NCI-H1436 (cell line): ENCODE measurements at places on chromosomes 4 and X.

- no peak for DNase-seq
Measured at GRCh38 chr4:155889031-155889793, 14.3 kb upstream of the TDO2 start.

GRCh38 chr4:174764105-174764729 is 64.8 kb downstream of the GLRA3 start:
- DNase-seq, result peak; percentile 33

DNA sequence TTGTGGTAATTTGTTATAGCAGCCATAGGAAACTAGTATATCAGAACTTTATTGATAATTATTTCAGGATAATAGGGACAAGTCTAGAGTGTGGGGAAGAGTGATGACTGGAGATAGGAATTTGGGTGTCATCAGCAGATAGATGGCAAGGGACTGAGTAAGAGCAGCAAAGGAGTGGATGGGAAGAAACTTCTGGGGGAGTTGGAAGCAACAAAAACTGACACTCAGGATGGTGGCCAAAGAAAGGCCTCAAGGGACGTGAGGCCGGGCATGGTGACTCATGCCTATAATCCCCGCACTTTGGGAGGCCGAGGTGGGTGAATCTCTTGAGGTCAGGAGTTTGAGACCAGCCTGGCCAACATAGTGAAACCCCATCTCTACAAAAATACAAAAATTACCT is 9.1 kb upstream of the SLC25A5 start:
- DNase-seq, result no peak

- no peak for DNase-seq
Measured at GRCh38 chr4:162787120-162787519, 379.6 kb downstream of the NAF1 start.

DNA sequence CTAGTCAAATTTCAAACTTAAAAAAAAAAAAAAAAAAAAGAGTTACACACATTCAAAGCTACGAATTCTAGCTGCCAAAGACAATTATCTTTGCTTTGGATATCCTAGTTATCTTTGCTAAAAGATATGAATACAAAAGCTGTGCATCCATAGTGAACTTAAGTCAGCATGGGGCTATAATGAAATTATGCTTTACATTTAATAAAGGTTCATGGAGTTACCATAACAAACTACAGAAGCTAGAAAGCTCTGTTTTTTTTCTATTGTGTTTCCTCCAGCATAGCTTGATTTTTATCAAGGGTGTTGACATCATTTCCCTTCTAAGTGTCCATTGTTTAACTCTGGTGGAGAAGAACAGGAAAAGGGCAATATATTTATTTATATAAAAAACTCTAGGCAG is 234.1 kb downstream of the ANKRD50 start:
- DNase-seq, result no peak

GRCh38 chr4:518569-519083 is 19.6 kb downstream of the PIGG start:
- DNase-seq, result no peak

GRCh38 chr4:153258750-153259149 is 54.5 kb downstream of the TRIM2 start:
- no peak for DNase-seq

DNA sequence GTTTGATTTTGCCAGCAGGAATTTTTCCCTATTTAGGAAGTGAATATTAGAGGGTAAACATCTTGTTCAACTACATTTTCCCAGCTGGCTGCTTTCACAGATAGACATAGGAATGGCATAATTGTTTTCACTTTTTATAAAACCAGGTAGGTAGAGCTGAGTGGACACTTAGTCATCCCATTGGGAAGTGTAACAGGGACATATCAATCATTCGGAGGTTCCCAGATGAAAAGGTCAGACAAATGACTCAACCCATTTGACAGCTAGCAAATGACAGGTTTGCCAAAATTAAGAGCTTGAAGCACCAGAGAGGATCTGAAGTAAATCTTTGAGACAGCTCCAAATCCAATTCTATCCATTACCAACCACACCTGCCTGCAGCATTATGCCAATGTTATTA is 205.3 kb downstream of the SLC39A8 start:
- no peak for DNase-seq

DNA sequence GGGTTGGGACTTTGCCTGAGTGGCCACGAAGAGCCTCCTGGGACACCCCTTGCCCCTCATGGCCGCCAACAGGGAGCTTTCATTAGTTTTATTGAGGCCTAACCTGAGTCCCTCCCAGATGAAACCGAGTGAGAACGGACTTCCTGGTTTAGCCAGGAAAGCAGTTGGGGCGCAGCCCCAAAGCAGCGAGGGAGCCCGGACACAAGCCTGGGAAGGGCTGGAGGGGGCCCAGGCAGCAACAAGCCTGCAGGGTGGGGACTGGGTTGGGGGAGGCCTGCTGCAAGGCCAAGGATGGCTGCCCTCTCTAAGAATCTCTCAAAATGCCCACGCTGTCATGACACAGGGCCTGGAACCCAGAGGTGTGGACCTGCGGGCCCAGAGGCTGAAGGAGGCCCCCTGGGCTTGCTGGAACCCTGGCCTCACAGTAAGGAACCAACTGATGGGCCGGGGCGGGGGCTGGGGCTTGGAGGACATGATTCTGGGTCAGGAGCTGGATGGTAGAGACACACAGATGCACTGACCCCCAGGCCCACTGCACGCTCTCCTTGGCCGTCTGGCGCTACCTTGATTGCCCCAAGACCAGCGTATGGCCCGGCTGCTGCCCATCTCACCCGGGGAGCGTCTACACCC is 5.8 kb downstream of the HMX1 start:
- no peak for DNase-seq

DNA sequence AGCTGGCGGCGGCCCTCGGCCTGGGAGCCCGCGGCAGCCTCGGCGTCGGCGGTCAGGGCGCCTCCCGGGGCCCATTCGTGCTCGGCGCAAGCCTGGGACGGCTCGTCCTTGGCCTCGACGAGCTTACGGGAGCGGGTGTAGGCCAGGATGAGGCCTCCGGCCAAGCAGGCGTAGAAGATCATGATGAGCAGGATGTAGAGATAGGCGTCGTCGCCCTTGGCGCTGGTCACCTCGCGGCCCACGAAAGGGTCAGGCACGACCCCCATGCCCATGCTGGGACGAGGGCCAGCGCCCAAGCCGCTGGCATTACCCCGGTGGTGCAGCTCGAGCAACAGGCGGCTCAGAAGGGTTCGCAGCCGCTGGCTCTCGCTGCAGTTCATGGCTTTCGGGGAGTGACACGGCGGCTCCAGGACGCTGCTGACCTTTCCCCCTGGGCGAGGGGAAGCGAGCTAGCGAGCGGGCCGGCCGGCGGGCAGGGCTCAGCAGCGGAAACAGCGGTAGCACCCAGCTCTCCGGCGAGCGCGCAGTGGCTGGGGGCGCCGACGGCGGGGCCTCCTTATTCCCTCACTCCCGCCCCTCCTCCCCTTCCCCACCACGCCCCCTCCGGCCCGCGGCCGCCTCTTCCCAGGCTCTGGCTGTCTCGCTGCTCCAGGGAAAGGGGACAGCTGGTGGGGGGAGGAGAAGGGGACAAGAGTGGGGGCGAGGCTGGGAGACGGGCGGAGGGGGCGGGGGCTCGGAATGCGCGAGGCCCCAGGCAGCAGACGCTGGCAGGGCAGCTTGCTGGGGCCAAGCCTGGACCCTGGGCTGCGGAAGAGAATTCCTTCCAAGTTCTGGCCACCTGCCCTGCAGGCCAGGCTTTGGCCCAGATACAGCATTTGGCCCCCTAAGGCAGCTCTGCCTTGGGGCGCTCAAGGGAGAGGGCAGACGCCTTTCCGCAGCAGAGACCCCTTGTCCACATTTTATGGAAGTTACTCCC is at the start of gene KCNE5:
TSS of gene KCNE5 (minus strand) at position 532 of the 976 bp plus-strand sequence. CDS start at position 380, 152 bp downstream.
- no peak for DNase-seq

- DNase-seq, result no peak
Measured at GRCh38 chr4:53010318-53010717, 148.2 kb downstream of the RASL11B start.

GRCh38 chr4:159248384-159249178 is 145.7 kb downstream of the RAPGEF2 start:
- DNase-seq, result peak; percentile 85

GRCh38 chrX:136215559-136215958 is 35.6 kb downstream of the MAP7D3 start:
- DNase-seq, result peak; percentile 8

DNA sequence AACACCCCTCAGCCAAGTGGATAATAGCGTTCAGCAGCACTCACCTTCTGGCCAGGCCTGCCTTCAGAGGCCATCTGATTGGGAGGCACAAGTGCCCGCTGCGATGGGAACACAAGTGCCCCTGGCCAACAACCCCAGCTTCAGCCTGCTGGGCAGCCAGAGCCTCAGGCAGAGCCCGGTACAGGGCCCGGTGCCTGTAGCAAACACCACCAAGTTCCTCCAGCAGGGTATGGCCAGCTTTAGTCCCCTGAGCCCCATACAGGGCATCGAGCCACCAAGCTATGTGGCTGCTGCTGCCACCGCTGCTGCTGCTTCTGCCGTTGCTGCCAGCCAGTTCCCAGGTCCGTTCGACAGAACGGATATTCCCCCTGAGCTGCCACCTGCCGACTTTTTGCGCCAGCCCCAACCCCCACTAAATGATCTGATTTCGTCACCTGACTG is 55.9 kb upstream of the MTM1 start:
- no peak for DNase-seq

GRCh38 chr4:39614487-39615162 is 24.0 kb downstream of the SMIM14 start:
- DNase-seq, result no peak

DNA sequence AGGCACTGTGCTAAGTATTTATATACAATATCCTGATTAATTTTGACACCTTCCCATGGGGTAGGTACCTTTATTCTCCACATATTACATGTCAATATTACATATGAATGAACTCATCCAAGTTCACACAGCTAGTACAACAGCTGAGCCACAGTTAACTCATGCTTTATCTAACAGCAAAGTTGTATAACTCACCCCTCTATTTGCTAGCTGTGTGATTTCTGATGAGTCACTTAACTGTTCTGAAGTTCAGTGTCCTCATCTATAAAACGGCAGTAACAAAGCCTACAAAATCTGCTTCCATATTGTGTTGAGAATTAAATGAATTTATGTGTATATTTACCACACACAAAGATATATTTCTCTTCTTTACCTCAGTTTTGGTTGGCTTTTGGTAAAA is 48.2 kb upstream of the KDR start:
- no peak for DNase-seq

GRCh38 chrX:39614680-39614998 is 483.1 kb downstream of the BCOR start:
- DNase-seq, result no peak

DNA sequence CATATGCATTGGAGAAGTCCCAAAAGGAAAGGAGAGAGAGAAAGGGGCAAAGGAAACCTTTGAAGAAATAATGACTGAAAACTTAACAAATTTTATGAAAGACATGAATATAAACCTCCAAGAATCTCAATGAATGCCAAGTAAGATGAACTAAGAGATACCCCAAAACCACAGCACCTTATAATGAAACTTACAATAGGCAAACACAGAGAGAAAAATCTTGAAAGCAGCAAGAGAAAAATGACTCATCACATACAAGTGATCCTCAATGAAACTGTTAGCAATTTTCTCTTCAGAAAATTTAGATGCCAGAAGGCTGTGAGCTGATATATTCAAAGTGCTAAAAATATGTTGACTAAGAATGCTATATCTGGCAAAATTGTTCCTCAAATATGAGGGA is 10.1 kb downstream of the SMIM10L2A start:
- DNase-seq, result no peak

DNA sequence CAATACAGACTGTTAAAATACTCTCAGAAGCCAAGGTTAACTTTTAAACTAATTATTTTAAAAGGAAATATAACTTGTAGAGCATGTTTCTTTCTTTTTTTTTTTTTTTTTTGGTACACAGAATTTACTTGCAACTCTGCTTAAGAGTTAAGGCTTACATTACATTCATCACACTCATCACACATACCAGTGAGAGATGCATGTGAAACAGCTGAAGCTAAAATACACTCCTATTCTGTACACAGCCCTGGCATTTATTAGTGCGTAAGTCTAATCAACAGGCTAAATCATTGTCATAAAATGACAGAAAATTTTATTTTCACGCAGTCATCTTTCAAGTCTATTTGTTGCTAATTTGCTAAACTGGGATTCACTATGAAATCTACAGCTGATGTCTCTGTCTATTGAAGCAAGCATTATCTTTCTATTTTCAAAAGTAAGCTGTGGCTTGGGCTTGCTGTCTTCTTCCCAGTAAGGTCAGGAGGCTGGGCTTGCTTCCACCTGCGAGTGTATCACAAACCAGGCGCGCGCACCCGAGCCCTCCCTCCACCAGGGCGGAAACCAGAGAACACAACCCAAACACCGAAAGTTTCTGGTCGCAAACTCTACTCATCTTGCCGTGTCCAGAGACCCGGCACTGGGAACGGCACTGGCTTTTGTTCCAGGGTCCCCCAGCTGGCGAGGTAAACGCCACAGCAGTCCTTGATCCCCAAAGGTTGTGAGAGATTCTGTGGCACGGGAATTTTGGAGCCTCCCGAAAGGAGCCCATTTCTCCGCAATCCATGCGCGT is 3.9 kb downstream of the MAML3 start:
- DNase-seq, result peak; percentile 30

GRCh38 chr4:147808447-147808846 is 76.6 kb downstream of the ARHGAP10 start:
- no peak for DNase-seq

- no peak for DNase-seq
Measured at GRCh38 chrX:6468706-6469105, 66.2 kb downstream of the VCX3A start.

GRCh38 chr4:26106776-26107175 is 192.8 kb downstream of the SMIM20 start:
- DNase-seq, result no peak

- DNase-seq, result no peak
Measured at GRCh38 chr4:156193800-156194199, 240.1 kb upstream of the CTSO start.

DNA sequence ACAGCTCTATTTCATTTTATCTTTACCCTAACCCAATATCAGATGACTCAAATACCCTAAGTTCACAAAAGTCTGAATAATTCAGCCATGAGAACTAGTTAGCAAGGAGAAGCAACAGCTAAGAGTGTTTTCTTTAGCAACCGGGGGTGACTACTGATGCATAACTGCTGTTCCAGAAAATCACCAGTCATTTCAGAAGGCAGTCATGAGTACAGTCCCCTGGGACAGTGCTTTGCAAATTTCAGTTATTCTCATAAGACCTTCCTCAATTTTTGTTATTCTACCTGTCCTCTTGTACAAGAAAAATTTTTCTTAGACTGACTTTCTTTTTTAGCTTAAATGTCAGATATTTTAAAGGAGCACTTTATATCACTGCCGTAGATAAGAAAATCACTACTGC is 16.4 kb downstream of the BANK1 start:
- peak; percentile 30 for DNase-seq

GRCh38 chrX:39152106-39152649 is 350.9 kb downstream of the MID1IP1 start:
- DNase-seq, result peak; percentile 85

- DNase-seq, result no peak
Measured at GRCh38 chrX:17072721-17073230, 126.3 kb downstream of the REPS2 start.

- DNase-seq, result no peak
Measured at GRCh38 chrX:17710871-17711301, 26.4 kb upstream of the SCML1 start.

DNA sequence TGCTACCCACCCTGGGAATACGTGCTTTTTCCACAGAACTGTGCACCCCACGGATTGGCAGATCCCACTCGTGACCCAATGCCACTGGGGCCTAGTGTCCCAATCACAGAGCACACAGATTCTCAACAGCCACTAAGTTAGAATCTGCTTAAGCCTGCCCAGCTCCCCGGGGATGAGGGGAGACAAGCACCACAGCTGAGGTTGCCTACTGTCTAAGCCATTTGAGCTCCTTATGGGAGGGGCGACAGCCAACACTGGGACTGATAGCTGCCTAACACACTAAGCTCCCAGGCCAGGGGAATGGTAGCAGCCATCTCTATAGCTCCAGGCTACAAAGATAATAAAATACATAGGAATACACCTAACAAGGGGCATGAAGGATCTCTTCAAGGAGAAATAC is 93.5 kb upstream of the GUCY1A1 start:
- no peak for DNase-seq
